ENCODE measurements at places on chromosomes 3 and 15. TPM values are rescaled to one million over a fixed set of nuclear protein-coding genes. Genes with fewer than 3 reads are reported as not detected.

DNA sequence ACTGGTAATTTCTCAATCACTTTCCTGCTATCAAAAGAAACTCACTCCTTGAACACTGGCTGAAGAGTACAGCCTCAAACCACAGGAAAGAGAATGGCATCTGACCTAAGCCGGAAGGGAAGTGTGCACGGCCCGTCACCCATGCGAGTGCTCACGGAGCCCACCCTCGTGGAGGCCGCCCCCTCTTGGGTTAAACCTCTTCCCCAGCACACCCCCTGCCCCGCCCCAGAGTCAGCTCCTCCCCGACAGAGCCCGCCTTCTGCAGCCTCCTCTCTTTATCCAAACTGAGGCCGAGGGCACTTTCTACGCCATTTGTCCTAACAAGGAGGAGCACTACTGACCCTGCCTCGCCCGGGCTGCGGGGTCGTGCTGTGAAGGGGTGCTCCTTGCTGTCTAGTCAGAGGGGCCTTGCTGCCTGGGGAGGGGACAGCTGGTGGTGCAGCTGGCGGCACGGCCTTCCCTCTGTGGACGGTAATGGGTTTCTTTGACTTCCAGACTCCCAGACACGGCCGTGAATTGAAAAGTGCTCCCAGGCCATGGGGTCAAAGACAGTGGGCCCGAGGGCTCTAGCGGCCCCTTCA, 137.7 kb downstream of the NSMCE3 start:
- H3K4me3 ChIP-seq: no peak overlapping the region
- H3K27me3 ChIP-seq: peaks cover 7% of the 10 kb centered on the region
- DNase-seq: no peak
- H3K27ac ChIP-seq: no peak overlapping the region
- H3K4me1 ChIP-seq: no peaks in the 10 kb centered on the region
- H3K36me3 ChIP-seq: no peaks in the 10 kb centered on the region

DNA sequence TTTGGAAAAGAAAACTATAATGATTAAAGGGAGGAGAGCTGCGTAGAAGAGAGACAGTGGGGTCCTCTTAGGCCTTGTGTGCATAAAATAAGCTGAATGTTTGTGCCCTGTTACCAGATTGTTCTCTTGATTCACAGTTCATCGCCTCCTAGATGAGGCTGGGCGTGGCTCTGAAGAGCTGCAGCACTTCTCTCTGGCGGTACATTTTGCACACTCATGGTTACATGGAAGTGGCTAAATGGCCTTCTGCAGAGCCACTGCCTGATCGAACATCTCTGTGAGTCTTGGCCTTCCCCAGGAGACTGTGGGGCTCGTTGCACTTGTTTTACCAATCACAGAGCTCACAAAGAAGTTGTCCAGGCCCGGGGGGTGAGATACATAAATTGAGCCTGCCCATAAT, 208.8 kb downstream of the GABRG3 start:
- DNase-seq: no peak
- H3K36me3 ChIP-seq: no peaks in the 10 kb centered on the region
- H3K4me1 ChIP-seq: no peaks in the 10 kb centered on the region
- H3K27me3 ChIP-seq: no peaks in the 10 kb centered on the region
- H3K27ac ChIP-seq: no peak overlapping the region

GRCh38 chr3:197241173-197241572, 57.2 kb downstream of the DLG1 start:
- no peak overlapping the region for H3K4me3 ChIP-seq
- no peak overlapping the region for H3K27ac ChIP-seq
- DNase-seq: peak; percentile 39
- peaks cover 4% of the 10 kb centered on the region for H3K4me1 ChIP-seq
- no peaks in the 10 kb centered on the region for H3K27me3 ChIP-seq
- H3K36me3 ChIP-seq: peaks cover 28% of the 10 kb centered on the region

DNA sequence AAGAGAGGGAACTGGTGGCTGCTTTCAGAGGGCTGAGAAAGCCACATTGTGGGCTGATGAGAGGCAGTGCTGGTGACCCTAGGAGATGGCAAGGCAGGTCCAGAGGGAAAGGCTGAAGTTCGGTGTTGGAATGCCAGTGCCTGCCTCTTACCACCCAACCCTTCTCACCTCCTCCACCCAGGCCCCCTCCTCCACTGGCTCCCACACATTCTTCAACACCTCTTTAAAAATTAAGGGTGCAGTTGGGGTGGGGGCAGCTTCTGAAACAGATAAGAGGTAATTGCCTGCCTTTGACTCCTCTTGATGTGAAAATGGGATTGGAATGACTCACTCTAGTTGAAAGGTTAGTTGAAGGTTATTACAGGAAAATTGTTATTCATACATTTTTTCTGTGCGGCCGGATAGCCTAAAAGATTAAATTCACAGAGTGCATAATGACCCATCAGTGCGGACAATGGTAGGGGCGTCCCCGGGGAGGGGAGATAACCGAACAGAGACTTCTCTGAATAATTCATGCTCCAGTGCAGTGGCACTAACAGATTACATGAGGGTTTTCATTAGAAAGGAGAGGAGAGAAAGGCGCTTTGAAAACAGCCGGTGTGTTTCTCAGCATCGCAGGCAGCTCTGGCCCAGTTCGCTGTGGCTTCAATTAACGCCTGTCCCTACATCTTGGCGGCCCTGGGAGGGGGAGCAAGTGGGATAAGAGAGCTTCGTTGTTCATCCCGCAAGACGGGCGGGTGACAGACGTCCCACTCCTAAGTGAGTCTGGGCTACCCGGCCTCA, 212.4 kb downstream of the TLE3 start:
- H3K27ac ChIP-seq: no peak overlapping the region
- peak; percentile 23 for DNase-seq
- H3K4me3 ChIP-seq: no peak overlapping the region
- H3K27me3 ChIP-seq: peaks cover 8% of the 10 kb centered on the region
- H3K4me1 ChIP-seq: peaks cover 6% of the 10 kb centered on the region
- H3K36me3 ChIP-seq: no peaks in the 10 kb centered on the region

DNA sequence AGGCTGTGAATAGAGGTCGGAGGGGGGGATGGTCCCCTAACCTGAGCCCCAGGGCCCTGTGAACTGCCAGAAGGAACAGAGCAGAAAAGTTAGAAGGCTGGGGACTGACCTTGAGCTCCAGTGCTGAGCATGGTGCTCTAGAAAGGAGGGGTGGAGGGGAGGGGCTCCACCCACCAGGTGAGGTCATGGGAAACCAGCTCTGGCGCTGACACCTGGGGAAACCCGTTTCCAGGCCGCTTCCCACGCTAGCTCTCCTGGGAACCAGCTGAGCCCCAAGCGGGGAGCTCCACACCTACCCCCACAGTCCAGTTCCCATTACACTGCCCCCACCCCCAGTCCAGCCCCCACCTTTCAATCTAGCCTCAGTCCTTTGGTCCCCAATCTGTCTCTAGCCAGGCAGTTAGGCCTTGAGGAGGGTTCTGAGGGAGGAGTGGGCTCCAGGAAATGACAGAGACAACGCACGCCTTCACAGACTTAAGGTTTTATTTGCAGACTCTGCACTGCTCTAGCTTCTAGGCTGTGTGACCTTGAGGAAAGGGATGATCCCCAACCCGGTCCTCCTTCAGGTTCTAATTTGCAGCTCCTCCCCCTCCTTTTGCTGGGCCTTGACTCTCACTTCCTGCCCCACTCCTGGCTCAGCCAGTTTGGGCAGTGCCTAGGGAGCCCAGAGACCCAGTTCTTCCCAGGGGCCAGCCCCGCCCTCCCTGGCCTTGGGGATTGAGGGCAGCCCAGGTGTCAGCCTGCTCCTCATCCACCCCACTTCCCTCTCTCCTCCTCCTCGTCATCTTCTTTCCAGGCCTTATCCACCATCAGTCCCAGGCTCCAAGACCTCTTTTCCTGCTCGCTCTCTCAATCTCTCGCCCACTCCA, 2.1 kb downstream of the RHOV start:
- H3K4me3 ChIP-seq: no peak overlapping the region
- peaks cover 5% of the 10 kb centered on the region for H3K4me1 ChIP-seq
- no peak for DNase-seq
- no peaks in the 10 kb centered on the region for H3K36me3 ChIP-seq
- no peak overlapping the region for H3K27ac ChIP-seq

CNTN3 gene
- total RNA-seq: 0.50 TPM

FBXO40 gene
- not detected for total RNA-seq

CRYGS gene
- total RNA-seq: 2.1 TPM

SAMD7 gene
- not detected for total RNA-seq

C3orf49 gene
- total RNA-seq: not detected
